ENCODE measurements at places on chromosomes 6 and 20. TPM values are rescaled to one million over a fixed set of nuclear protein-coding genes. Genes with fewer than 3 reads are reported as not detected.

EPHA7 gene
- total RNA-seq: not detected

PCK1 gene
- not detected for total RNA-seq

FAM209B gene
- 2.2 TPM for total RNA-seq

NKX2-2 gene
- total RNA-seq: not detected

GPX6 gene
- total RNA-seq: not detected

HLA-DQB2 gene
- not detected for total RNA-seq

TDRD6 gene
- 0.25 TPM for total RNA-seq

OR2B6 gene
- total RNA-seq: not detected

SLPI gene
- not detected for total RNA-seq

DNMT3B gene
- total RNA-seq: 0.47 TPM

SLC22A23 gene
- 12.5 TPM for total RNA-seq

COX7A2 gene
- total RNA-seq: 201 TPM

HMGN3 gene
- total RNA-seq: 39.4 TPM

LINC00237 gene
- total RNA-seq: not detected

PTK7 gene
- 0.26 TPM for total RNA-seq

TMC2 gene
- not detected for total RNA-seq

BFSP1 gene
- 0.94 TPM for total RNA-seq

LHFPL5 gene
- not detected for total RNA-seq

CD83 gene
- total RNA-seq: 5.8 TPM

DPPA5 gene
- total RNA-seq: not detected

ANGPT4 gene
- total RNA-seq: not detected

ZC2HC1B gene
- total RNA-seq: not detected

FAM217A gene
- total RNA-seq: not detected

SCGN gene
- total RNA-seq: not detected

COL9A3 gene
- not detected for total RNA-seq

RSPH9 gene
- not detected for total RNA-seq

Data from CD4-positive, alpha-beta memory T cell (primary cell).